AG04450 (cell line): ENCODE measurements at places on chromosomes 12 and 14. TPM values are rescaled to one million over a fixed set of nuclear protein-coding genes. Genes with fewer than 3 reads are reported as not detected.

DNA sequence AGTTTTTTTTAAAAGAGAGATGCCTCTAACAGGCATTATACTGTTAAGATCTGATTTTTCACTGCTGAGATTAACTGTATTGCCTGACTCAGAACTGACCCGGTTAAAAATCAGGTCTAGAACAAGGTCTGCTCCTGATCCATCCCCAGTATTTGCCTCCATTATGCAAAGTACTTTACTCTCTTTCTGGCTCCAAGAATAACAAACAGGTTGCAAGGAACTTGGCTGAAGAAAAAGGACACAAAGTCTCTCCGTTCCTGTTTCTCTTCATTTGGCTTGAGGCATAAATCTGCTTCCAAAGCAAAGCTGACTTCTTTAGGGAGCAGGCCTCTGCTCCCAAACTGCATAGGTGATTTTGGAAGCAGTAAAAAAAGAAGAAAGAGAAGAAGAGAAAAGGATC, 199.3 kb upstream of the PDZRN4 start:
- no peak for DNase-seq

- DNase-seq: no peak
These were observed 63.7 kb downstream of the FBXL14 start for GRCh38 chr12:1530592-1531152.

GRCh38 chr12:39502726-39503125, 59.8 kb upstream of the KIF21A start:
- no peak for DNase-seq

DNA sequence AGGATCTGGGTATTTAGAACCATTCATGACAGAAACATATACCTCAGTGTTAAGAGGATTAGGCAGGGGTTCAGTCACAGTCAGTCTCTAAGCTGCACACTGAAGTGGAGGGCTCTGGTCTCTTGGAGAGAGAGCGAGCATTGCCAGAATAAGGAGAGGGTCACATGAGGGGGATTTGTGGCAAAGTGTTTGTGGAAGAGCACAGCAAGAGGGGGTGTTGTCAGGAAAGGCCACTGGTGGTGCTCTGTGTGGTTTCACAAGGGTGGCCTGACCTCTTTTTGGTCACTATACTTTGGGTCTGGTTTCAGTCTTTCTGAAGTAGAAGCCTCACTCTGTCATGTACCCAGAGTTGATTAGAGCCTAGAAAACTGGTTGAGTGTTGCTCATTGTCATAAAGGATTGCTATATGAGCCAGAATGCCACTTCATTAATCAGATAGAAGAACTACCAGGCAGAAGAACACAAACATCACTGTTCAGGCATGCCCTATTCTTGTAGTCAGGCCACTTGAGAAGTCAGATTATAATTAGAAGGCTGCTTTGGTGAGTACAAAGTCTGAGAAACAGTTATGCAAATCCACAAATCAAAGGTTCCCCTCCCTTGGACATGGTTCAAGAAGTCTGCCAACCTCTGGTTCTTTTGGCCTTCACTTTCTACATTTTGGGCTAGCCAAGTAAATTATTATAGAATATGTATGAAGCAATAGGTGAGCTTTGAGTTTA, 8.4 kb downstream of the TMEM19 start:
- DNase-seq: no peak

DNA sequence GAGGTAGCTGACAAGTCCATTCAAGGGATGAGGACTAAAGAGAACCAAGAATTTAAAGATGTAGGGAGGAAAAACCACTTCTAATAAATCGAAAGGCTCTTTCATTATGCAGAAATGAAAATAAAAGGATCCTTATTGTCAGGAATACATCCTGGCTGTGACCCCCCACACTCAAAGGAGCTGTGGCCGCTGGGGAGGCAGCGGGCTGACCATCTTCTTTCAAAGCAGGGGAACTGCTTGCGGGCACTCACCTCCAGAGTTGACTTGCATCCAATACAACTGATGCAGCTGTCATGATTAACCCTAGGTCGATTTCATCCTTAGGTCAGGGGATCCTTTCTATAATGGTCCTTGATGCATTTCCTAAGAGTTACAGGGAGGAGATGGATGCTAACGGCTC, 35.3 kb downstream of the TRAFD1 start:
- no peak for DNase-seq

DNA sequence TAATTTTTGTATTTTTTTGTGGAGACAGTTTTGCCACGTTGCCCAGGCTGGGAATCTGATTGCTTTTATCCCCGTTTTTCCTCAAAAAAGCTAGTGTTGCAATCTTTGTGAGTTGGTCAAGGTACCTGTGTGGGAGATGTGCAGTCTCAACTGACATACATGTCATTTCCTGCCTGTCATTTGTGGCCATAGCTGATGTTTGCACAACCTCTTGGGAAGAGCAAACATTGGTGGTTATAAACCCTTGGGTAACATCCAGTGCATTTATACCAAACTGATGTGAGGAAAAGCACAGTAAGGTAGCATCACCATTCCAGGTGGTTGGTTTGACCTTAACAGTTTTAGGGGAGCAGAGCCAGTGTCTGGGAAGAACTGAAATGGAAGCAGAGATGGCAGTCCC, 54.7 kb downstream of the ATG14 start:
- no peak for DNase-seq

The STAC3 gene
- polyA plus RNA-seq: 0.25 and 0.65 TPM in 2 replicates

DNA sequence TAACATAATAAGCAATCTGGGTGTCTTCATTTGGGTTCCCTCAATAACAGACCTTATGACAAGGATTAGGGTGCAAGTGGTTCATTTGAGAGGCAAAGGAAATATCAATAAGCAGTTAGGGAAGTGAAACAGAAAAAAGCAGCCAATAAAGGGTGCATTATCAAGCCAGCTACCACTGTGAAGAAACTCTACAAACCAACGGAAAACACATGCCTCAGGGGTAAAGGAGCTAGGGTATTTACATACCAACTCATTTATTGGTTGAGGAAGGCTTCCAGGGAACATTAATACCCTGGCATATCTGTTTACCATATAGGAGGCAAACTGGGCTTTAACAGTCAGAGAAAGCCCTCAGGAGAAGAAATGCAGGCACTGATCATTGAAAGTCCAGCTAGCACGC, 22.7 kb upstream of the IFNG-AS1 start:
- DNase-seq: no peak

DNA sequence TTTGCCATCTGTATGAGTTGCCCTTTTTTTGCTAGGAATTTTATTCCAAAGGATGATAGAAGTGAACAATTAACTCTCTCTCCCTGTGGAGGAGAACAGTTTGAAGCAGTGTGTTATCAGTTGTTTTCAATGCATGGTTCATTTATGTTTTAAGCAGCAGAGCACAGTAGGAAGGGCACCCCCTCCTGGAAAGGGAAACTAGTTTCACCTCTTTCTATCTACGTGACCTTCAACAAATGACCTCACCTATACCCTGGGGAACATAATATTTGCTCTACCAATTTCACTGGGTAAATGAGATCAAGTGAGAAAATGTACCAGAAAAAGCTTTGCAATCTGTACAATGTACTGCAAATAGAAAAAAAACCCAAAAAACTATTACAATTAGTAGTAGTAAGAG, 5.4 kb upstream of the DCP1B start:
- no peak for DNase-seq

- no peak for DNase-seq
These were observed 137.9 kb upstream of the CPSF6 start for GRCh38 chr12:69101505-69101904.

- DNase-seq: no peak
These were observed 5.9 kb downstream of the SDR9C7 start for GRCh38 chr12:56928262-56928661.

GRCh38 chr14:44914849-44915248, 46.9 kb downstream of the KLHL28 start:
- DNase-seq: no peak

The TAS2R14 gene
- polyA plus RNA-seq: 2.1 and 3.2 TPM in 2 replicates

DNA sequence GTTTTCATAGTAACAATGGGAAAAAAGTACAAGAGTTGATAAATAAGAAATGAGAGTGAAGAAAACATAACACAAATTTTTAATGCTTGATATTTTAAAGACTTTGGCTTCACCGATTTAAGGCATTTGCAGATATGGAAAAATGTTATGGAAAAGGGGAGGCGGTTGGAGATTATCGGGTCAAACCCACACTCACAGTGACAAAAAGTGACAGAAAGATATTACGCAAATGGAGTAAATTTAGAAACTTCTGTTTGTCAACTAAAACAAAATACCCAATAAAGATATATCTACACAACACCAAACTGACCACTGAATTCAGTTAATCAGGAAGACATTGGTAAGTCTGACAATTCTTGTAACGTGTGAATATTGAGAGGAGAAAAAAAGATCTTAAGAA, 2.5 kb downstream of the PPP1R12A start:
- DNase-seq: no peak

DNA sequence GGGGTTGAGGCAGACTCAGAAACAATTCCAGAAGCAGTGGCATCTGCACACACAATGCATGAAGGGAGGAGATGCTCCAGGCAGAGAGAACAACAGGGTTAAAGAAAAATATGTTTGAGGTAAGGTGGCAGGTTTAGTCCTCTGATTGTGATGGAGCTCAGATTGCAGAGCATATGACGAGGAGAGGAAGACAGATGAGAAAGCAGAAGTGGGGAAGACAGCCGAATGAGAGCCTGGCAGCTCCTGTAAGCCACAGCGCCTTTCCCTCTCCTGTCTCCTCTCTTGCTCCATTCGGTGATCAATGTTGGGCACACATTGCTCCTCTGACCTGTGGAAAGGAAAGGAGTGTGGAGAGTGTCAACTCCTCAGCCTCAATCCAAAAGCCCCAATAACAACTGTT, 372.2 kb downstream of the GXYLT1 start:
- no peak for DNase-seq

- DNase-seq: peak; percentile 77
These were observed 47.7 kb upstream of the MAP3K9 start for GRCh38 chr14:70856851-70857495.

- no peak for DNase-seq
These were observed 39.8 kb downstream of the NIN start for GRCh38 chr14:50791201-50791600.

GRCh38 chr12:42296503-42297109, 29.3 kb downstream of the ZCRB1 start:
- DNase-seq: no peak

- no peak for DNase-seq
These were observed 15.5 kb upstream of the MLXIP start for GRCh38 chr12:122062832-122063693.

The PIANP gene
- 1.2 and 2.2 TPM in 2 replicates for polyA plus RNA-seq

The TAS2R8 gene
- polyA plus RNA-seq: 0.06 TPM in 1 of 2 replicates, not detected in the other

The IQSEC3 gene
- polyA plus RNA-seq: 0.47 and 0.71 TPM in 2 replicates

The SMIM41 gene
- not detected in 2 replicates for polyA plus RNA-seq

DNA sequence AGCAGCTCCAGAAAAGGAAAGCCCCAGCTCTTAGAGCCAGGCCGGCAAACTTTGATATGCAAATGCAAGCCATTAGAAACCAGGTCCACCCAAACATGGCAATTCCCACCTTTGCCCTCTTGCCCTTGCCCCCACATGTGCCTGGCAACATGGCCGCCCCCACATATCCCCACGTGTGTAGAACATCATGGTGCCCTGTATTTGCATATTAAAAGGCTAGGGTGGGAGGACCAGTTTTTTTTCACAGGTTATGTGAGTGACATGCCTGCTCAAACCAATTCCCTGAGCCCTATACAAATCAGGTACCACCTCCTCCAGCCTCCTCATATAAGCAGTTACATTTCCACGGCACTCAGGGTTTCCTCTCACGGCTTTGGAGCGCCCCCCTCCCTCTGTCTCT, 6.1 kb upstream of the ALDH1L2 start:
- DNase-seq: no peak

The AMN gene
- polyA plus RNA-seq: 0.06 TPM in 2 replicates

The SAV1 gene
- polyA plus RNA-seq: 27.6 and 33.8 TPM in 2 replicates

- no peak for DNase-seq
These were observed 1.0 kb downstream of the SOS2 start for GRCh38 chr14:50230401-50230700.

The PPP4R4 gene
- 0.60 and 0.65 TPM in 2 replicates for polyA plus RNA-seq

GRCh38 chr14:52351233-52352060, 37.3 kb downstream of the PTGER2 start:
- no peak for DNase-seq

DNA sequence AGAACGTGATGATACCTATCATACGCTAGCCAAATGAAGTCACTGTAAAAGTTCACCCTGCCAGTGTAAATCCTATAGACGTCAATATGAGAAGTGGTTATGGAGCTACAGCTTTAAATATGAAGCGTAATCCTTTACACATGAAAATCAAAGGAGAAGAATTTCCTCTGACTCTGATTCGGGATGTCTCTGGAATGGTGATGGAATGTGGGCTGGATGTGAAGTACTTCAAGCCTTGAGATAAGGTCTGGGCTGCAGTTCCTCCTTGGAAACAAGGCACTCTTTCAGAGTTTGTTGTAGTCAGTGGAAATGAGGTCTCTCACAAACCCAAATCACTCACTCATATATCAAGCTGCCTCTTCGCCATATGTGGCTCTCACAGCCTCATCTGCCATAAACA, 53.1 kb upstream of the NAP1L1 start:
- DNase-seq: no peak

The PTGER2 gene
- 56.9 and 70.7 TPM in 2 replicates for polyA plus RNA-seq

GRCh38 chr12:46676797-46677520, 148.8 kb downstream of the SLC38A4 start:
- DNase-seq: no peak

- DNase-seq: no peak
These were observed 913.5 kb downstream of the VRK1 start for GRCh38 chr14:97710726-97711125.

DNA sequence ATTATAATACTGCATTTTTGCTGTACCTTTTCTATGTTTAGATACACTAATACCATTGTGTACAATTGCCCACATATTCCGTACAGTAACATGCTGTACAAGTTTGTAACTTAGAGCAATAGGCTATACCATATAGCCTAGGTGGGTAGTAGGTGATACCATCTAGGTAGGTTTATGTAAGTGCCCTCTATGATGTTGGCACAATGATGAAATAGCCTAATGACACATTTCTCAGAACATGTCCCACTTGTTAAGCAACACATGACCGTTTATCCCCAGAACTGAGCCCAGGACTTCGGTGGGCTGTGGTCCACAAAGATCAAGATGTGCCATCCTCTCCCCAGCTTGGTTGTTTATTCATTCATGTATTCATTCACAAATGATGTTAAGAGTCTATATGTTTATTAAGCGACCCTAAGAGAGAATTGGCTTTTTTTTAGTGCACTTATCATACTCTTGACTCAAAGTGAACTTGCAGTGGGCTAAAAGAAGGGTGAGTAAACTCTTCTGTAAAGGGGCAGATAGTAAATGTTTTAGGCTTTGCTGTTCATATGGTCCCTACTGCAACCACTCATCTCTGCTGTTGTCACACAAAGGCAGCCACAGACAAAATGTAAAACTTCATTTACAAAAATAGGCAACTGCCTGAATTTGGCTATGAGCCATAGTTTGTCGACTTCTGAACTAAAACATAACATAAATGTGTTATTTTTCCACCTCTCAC, 110.8 kb downstream of the NDUFA12 start:
- no peak for DNase-seq

- DNase-seq: no peak
These were observed 525 bp downstream of the RNU6-8 start for GRCh38 chr14:32202491-32202997.
